ENCODE measurements at places on chromosomes 16 and 17.

DNA sequence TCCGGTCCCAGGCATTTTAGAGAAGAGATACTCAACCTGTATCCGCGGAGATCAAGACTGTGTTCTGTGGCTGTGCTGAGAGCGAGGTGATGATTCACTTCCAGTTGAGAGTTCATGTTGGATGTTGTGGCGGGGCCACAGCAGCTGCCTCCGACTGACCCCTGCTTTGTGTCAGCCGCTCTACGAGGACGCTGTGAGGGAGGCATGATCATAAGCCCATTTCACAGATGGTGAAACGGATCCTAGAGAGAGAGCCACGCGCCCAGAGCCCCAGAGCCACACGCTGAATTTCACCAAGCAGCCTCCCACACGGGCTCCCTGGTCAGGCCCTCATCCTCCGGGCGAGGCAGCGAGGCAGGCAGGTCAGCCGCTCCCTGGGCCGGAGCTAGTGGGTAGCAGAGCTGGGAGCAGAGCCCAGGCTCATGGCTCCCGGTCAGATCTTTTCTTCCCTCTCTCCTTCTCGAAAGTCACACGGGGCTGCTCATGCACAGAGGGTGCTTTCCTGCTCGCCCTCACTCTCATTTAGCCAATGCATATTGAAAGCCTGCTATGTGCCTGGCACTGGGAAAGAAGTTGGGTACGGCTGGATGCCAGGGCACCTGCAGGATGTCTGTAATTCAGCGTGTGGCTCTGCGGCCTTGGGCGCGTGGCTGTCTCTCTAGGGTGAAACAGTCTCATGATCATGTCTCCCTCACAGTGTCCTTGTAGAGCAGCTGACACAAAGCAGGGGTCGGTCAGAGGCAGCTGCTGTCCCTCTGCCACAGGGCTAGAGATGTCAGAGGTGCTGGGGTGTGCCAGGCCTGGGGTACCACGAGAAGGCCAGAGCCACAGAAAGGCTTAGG, 155.6 kb upstream of the CHMP6 start:
- no peak for DNase-seq

GRCh38 chr16:79713609-79714309, 113.2 kb upstream of the MAF start:
- DNase-seq: no peak

DNA sequence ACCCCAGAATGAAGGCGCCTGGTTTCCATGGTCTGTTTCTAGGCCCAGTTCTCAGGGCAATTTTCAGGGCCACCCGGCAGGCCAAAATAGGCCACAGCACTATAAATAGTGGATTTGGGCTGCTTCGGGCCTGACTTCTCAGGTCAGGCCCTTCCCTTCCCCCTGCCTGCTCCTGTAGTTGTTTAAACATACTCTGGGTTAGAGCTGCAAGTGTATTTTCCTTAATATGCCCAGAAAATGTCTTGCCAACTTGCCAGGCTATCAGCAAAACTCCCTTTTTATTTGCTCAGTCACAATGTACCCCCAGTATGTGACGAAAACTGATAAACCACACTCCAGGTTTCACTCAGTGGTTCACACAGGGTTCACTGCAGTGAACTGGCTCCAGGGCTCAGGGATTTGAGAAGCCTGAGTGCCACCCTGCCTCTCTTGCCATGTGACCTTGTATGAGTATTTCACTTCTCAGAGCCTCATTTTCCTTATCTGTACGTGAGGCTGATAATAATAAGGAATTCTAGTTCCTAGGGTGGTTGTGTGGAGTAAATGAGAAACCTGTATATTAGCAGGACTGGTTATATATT, 76.5 kb downstream of the GPRC5B start:
- DNase-seq: no peak

DNA sequence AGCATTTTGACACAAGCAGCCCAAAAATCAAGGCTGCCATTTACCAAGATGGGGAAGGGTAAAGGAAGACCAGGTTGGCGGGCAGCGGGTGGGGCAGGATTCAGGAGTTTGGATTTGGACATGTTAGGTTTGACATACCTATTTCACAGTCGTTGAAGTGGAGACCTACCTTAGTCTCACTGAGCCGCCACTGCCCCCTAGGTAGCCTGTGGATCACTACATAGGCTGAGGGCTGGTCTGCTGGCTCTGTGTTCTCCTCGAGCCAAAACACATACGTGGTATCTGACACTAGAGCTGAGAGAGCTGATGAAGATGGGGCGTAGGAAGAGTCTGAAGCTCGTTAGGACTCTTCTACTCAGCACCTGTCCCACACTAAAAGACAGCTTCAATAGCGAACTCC, 115.1 kb downstream of the HIC1 start:
- no peak for DNase-seq

DNA sequence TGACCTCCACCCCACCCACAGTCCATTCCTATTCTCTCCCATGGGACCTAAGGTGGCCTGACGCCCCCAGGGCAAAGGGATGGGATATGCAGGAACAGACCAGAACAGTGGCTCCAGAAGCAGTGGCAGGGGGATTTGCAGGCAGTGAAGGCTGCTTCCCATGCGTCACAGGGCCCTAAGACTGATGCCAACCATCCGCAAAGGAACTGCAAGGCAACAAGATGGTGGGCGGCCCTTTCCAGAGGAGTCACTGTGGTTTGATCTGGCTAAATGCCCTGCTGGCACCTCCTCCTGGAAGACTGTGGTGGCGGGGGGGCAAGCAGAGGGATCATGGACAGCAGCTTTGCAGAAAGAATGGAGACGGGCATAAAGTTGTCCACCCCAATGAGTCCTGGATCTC, 4.4 kb upstream of the SLC39A11 start:
- no peak for DNase-seq

DNA sequence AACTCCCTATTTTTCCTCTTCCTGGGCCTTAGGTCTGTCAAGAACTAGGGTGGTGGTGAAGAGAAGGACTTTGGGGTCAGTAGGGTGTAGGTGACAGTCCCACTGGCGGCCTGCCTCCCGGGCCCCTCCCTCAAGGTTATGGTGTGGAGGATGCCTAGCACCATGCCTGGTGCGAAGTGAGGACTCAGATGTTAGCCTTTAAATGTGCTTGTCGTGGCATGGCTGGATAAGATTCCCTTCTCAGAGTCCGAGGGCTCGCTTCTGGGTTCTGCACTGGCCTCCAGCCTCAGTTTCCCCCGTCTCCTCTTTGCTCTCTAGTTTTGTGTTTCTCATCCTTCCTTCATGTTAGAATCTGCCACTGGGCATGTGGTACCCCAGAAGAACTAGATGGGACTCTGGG, 32.0 kb downstream of the HAPSTR1 start:
- no peak for DNase-seq

GRCh38 chr17:50889528-50890118, 23.5 kb upstream of the TOB1 start:
- no peak for DNase-seq

- DNase-seq: no peak
Observed at GRCh38 chr17:54920819-54921218, 20.2 kb downstream of the TOM1L1 start.

DNA sequence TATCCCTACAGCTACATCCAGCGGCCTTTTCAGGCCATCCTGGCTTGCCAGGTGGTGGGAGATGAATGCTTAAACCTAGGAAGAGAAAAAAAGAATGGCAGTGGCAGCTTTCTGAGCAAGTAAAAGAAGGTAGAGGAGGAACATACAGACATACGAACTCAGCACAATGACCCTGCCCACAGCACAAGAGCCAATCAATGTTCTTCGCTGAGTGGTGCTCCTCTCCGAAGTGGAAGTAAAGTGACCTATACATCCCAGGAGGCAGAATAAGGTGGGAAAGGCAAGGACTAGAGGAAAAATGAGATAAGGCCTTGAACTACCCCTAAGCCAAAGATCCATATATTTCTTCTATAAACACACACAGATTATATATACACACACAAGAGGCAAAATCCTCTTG, 28.7 kb downstream of the USP31 start:
- no peak for DNase-seq

DNA sequence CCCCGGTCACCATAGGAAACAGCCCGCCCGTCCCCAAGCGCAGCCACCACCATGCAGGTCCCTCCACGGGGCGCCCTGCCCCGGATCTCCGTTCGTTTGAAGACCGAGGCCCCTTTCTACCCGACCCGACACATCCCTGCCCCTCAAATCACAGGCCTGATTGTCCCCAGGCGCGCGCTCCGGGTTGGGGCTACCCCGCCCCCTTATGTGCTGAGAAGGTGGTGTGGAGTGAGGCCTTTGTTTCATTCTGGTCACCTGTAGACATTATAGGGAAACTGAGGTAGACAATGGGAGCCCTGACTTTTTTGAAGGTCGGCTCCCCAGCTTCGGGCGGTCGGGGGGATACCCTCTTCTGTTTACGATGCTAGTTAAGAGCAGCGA, 763 bp upstream of the ACTG1 start:
- DNase-seq: peak; percentile 59

DNA sequence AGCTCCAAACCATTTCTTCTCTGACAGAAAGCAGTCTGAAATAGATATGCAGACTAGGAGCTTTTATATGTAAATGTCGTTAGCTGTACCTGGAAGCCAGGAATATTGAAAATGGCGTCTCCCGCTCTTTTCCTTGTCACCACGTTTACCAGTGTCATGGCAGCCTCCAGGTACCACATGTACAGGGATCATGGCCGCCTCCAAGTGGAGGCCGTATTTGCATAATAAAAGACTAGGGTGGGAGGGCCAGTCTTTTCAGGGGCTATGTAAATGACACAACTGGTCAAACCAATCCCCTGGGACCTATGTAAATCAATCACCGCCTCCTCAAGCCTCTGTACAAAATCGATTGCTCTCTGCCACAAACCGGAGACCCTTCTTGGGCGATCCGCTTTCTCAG, 54.3 kb downstream of the MYOCD start:
- DNase-seq: no peak

DNA sequence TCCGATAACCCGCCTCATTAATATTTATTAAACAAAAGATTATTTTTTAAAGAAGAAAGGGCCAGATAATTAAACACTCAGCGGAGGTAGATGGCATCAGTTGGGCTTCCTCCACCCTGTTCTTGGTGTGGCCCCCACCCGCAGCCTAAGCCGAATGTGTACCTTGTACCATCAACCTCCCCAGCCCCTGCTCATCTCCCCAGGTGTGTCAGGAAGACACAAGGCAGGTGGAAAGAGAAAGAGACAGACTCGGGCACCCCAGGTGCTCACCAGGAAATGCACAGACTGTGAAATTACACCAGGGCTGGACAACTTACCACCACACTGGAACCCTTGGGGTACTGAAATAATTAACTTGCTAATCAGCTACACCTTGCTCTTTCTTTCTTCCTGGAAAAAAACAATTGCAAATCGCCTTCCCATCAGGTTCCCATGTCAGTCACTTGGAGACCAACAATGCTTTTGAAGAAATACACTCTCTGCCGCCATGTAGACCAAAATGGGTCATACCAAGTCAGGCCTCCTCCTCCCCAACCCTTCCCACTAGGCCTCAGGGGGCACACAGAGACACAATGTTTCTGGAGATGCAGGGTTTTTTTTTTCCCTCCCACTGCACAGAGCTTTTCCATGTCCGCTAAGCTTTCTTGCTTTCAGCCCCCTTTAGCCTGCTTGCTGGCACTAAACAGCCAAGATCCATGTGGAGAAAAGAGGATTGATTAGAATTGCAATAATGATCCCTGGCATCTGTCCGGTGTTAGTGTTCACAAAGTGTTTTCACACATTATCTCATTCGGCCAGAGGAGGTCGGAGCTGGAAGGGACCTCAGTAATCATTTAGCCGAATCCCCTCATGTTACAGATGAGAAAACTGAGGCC, 8.6 kb upstream of the LHX1 start:
- no peak for DNase-seq

DNA sequence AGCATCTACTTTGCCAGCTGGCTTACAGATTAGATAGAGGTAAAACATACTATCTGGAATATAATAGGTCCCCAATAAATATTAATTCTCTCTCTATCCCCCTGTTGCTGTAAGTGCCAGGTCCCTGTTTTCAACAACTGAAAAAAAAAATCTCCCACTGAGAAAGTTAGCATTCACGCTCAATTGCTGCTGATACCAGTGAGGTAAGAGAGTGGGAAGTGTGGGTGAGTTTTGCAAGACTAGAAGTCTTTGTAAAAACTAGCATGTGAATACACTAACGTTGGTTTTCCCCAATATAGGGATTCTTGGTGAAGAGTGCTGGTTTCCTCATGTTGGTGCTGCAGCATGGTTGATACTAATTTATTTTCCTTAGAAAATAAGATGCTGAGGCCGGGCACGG, 11.7 kb upstream of the TAOK1 start:
- DNase-seq: no peak

DNA sequence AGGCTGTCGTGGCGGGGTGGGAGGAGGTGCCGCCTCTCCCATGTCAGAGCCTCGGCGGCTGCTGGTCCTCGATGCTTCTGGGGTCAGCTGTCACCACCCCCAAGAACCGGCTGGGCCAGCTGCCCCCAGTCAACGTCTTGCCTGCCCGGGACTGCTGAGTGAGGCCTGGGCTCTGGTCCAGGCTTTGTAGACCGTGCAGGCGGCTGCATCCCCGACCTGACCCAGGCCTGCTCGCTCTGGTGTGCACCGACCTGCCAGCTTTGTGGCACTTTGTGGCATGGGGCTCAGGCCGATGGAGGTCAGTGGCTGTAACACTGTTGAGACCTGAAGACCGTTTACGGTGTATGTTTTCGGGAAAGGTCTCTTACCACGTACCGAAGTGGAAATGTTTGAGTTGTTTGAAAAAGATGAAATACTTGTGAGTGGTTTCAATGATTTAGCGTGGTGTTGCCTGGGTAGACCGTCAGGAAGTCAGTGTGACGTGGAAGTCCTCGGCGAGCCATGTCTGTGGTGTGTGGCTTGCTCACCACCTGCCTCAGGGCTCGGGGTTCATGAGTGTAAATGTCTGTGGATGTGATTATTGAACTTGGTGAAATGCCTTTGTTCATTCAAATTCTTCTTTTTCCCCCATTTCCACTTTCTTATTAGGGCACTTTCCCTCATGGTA, 53.2 kb upstream of the ZNF750 start:
- DNase-seq: no peak

GRCh38 chr16:88922114-88922825, 54.7 kb downstream of the CBFA2T3 start:
- no peak for DNase-seq

DNA sequence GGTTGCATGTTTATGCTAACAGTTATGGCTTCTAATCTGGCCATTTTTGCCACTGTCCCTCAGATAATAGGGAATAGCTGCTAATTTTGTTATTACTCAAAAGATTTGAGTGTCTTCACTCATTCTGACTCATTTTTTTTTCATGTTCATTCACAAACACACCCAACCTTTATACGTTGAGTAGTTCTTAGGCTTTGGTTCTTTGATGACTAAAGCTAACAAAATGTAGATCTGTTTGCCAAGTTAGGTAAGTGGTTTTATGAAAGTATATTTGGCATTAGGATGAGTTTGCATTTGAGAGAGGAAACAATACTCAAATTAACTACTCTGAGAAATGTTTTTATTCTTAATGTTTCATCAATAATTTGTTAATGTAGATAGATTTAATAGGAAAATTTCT, 3.6 kb downstream of the MAP2K4 start:
- DNase-seq: peak; percentile 48
